ENCODE measurements at places on chromosomes 11 and 22. TPM values are rescaled to one million over a fixed set of nuclear protein-coding genes. Genes with fewer than 3 reads are reported as not detected.

CASP5 gene
- 5.8 TPM for total RNA-seq

AMOTL1 gene
- 57.2 TPM for total RNA-seq

SNX32 gene
- total RNA-seq = 0.47 TPM

IL17REL gene
- total RNA-seq = 0.09 TPM

KRTAP5-10 gene
- total RNA-seq = not detected

GTSE1 gene
- 1.4 TPM for total RNA-seq

NPTXR gene
- total RNA-seq = 5.1 TPM

BBOX1 gene
- 0.38 TPM for total RNA-seq

OR52E5 gene
- total RNA-seq = not detected

LRRC55 gene
- total RNA-seq = 0.12 TPM

PATE4 gene
- total RNA-seq = not detected

GRCh38 chr22:44494497-44494896, 3.5 kb downstream of the RTL6 start:
- DNase-seq = no peak
- no peaks in the 10 kb centered on the region for H3K36me3 ChIP-seq
- no peaks in the 10 kb centered on the region for H3K27me3 ChIP-seq
- H3K4me1 ChIP-seq = peaks cover 7% of the 10 kb centered on the region
- H3K27ac ChIP-seq = no peak overlapping the region

DNA sequence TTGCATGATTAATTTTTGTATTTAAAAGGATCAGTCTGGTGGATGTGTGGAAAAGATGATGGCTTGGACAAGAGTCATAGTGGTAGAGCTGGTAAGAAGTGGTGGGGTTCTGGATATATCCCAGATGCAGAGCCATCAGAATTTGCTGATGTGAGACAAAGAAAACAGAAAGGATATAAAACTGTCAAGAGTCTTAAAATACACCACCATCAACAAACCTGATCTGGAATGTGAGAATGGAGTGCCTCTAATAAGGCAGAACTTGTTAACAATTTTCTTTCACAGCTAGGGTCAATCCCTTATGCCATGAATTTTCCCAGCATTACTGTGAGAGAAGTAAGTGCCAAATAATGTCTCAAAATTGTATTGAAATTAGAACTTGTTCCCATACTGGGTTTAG, 215.4 kb downstream of the METTL15 start:
- no peak for DNase-seq
- H3K4me3 ChIP-seq = no peak overlapping the region

DNA sequence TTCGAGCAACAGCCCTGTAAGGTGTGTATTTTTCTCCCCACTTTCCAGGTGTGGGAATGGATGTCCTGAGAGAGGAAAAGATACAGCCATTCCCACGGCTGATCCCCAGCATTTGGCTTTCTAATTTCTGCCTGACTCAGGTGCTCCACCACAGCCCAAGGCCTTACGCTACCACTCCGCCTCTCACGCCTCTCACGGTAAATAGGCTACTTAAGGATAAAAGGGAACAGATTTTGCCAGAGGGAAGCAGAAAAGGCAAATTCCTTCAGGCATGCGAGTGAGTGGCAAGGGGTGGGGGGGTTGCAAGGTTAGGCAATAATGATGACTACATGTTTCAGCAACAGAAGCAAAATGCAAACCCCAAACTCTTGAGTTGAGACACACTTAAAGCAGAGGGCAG, 9.2 kb downstream of the PVALB start:
- no peaks in the 10 kb centered on the region for H3K36me3 ChIP-seq
- DNase-seq = no peak
- H3K27ac ChIP-seq = no peak overlapping the region
- no peaks in the 10 kb centered on the region for H3K4me1 ChIP-seq

DNA sequence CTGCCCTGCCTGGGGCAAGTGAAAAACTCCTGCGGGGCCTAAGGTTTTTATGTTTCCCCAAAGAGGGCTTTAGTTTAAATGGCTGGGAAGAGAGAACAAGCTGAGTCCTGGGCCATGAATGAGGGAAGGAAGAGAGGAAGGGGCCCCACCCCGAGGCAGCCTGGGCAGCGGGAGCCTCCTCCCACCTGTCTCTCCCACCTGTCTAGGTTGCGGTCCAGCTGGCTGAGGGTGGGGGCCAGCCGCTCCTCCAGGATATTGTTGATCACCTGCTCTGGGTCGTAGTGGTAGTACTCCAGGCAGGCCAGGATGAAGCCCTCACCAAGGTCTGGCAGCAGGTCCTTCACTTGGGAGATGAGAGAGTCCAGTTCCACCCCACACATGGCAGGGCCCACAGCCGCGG, 34.6 kb downstream of the UQCR10 start:
- H3K4me1 ChIP-seq = peaks cover 49% of the 10 kb centered on the region
- no peaks in the 10 kb centered on the region for H3K27me3 ChIP-seq
- no peak overlapping the region for H3K4me3 ChIP-seq

- H3K4me3 ChIP-seq = no peak overlapping the region
- peak overlapping the region; percentile 31 for H3K27ac ChIP-seq
- H3K27me3 ChIP-seq = no peaks in the 10 kb centered on the region
- no peak for DNase-seq
- H3K36me3 ChIP-seq = no peaks in the 10 kb centered on the region
- peaks cover 4% of the 10 kb centered on the region for H3K4me1 ChIP-seq
These were observed 18.2 kb upstream of the TUB start for GRCh38 chr11:8062781-8063257.

DNA sequence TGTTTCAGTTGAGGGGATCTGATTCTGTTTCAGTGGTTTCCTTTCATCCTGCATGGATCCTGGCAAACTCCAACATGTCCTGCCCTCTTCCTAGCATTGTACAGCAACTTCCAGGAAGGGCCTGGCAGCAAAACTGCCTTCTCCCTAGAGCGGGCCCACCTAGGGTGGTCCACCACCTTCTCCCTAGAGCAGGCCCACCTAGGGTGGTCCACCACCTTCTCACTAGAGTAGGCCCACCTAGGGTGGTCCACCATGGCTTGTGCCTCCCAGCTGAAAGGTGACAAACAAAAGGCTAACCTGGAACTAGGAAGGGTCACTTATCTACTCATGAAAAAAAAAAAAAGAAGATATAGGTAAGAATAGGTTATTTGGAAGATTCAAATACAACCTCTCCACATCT, 92.2 kb downstream of the NTM start:
- peaks cover 24% of the 10 kb centered on the region for H3K27me3 ChIP-seq
- DNase-seq = no peak
- no peak overlapping the region for H3K4me3 ChIP-seq
- no peaks in the 10 kb centered on the region for H3K36me3 ChIP-seq
- H3K4me1 ChIP-seq = no peaks in the 10 kb centered on the region

DNA sequence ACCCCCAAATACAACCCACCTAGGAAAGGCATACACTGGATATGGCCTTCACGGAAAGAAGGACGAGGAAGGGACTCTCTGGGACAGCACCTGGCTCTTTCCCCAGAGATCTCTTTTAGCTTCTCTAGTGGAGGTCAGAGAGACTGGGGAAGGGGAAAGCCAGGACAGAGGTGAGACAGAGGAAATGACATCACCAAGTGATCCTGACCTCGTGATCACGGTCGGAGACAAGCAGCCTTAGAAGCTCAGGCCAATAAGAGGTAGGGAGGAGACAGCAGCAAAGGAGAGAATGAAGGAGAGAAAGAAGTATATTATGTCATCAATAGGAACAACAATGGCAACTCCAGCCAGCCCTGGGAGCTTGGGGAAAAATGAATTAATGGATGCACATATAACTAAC, 15.4 kb upstream of the TMPRSS13 start:
- H3K4me1 ChIP-seq = peaks cover 23% of the 10 kb centered on the region
- DNase-seq = no peak
- no peaks in the 10 kb centered on the region for H3K36me3 ChIP-seq
- H3K4me3 ChIP-seq = no peak overlapping the region
- H3K27ac ChIP-seq = no peak overlapping the region

DNA sequence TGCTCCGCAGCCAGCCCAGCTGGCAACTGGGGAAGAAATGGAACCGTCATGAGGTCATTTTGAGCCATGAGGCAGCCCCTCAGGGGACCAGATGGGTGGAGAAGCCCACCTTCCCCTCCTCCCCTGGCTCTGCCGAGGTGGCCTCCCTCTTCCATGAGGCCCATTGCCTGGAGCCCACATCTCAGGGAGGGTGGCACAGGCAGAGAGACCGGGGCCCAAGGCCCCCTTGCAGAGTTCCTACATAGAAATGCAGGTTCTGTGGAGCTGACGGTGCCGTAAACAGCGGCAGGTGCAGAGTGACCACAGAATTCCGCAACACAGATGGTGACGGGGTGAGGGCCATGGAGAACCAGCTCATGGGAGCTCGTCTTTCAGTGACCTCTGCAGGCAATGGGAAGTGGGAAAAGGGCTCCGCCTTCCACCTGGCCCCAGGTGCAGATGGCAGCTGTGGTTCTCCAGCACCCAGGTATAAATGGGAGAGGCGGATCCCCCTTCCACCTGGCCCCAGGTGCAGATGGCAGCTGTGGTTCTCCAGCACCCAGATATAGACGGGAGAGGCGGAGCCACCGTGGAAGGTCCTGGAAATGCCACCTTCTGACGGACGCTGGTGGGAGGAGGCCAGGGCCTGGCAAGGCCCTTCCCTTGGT, 765.4 kb downstream of the BRD1 start:
- peaks cover 35% of the 10 kb centered on the region for H3K27me3 ChIP-seq
- H3K4me1 ChIP-seq = no peaks in the 10 kb centered on the region
- DNase-seq = no peak
- H3K4me3 ChIP-seq = no peak overlapping the region

GRCh38 chr11:62905296-62905695, 15.9 kb downstream of the CHRM1 start:
- H3K27ac ChIP-seq = peak overlapping the region; percentile 25
- DNase-seq = no peak
- peaks cover 50% of the 10 kb centered on the region for H3K4me1 ChIP-seq
- no peaks in the 10 kb centered on the region for H3K27me3 ChIP-seq
- H3K4me3 ChIP-seq = no peak overlapping the region

GRCh38 chr11:110428956-110429730, 605 bp upstream of the FDX1 start:
- DNase-seq = no peak
- peak overlapping the region; percentile 85 for H3K4me3 ChIP-seq
- H3K27ac ChIP-seq = peak overlapping the region; percentile 92
- H3K27me3 ChIP-seq = no peaks in the 10 kb centered on the region
- no peaks in the 10 kb centered on the region for H3K36me3 ChIP-seq

DNA sequence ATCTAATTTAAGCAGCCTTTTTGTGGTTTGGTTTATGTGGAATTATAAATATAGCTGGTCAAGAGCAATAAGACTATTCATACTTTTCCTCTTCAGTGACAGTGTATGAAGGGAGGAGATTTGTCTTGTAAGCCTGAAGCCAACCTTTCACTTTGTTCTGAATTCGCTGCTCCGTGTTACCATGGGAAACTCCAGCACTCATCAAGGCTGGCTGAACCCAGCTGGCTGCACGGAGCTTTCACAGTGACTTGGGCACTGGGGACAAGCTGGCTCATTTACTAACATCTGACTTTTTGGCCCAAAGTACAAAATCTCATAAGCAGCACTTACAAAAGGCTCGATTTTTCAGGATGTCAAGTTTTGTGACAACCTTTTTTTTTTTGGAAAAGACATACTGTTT, 120.4 kb upstream of the GRIA4 start:
- no peaks in the 10 kb centered on the region for H3K4me1 ChIP-seq
- H3K27ac ChIP-seq = no peak overlapping the region
- DNase-seq = no peak
- no peaks in the 10 kb centered on the region for H3K27me3 ChIP-seq
- H3K4me3 ChIP-seq = no peak overlapping the region

GRCh38 chr22:36544107-36544620, 15.2 kb upstream of the EIF3D start:
- DNase-seq = no peak
- no peak overlapping the region for H3K27ac ChIP-seq
- H3K4me3 ChIP-seq = no peak overlapping the region
- H3K27me3 ChIP-seq = no peaks in the 10 kb centered on the region

GRCh38 chr11:129249351-129249750, 57.2 kb upstream of the ARHGAP32 start:
- H3K27ac ChIP-seq = no peak overlapping the region
- H3K36me3 ChIP-seq = no peaks in the 10 kb centered on the region
- no peaks in the 10 kb centered on the region for H3K4me1 ChIP-seq
- no peak overlapping the region for H3K4me3 ChIP-seq
- no peaks in the 10 kb centered on the region for H3K27me3 ChIP-seq
- DNase-seq = no peak

GRCh38 chr11:3202305-3202704, 16.3 kb downstream of the MRGPRG start:
- H3K4me3 ChIP-seq = no peak overlapping the region
- no peak overlapping the region for H3K27ac ChIP-seq
- peaks cover 10% of the 10 kb centered on the region for H3K4me1 ChIP-seq
- DNase-seq = no peak

GRCh38 chr11:117187428-117187798, 8.9 kb downstream of the SIDT2 start:
- no peaks in the 10 kb centered on the region for H3K27me3 ChIP-seq
- no peak for DNase-seq

- no peak overlapping the region for H3K4me3 ChIP-seq
- H3K27me3 ChIP-seq = peaks cover under 1% of the 10 kb centered on the region
- no peak overlapping the region for H3K27ac ChIP-seq
- DNase-seq = no peak
- H3K36me3 ChIP-seq = no peaks in the 10 kb centered on the region
- no peaks in the 10 kb centered on the region for H3K4me1 ChIP-seq
These were observed 16.3 kb downstream of the IL2RB start for GRCh38 chr22:37133304-37134018.

DNA sequence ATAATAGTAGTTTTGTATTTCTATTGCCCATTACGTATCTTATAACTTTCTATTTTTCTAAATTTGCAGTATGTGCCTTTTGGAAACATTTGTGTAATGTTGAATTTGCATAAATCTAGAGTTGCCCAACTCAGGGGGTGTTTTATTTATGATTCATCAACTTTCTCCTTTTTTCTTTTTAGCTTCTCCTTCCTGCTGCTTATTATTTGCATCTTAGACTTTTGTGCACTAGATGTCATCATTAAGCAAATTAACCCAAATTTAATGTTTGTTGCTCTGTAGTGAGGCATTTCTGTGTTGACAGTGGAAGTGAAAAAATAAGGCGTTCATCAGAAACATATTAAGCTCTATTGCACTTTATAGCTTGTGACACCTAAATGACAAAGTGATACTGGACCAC, 56.2 kb upstream of the ZBED5 start:
- no peaks in the 10 kb centered on the region for H3K4me1 ChIP-seq
- no peaks in the 10 kb centered on the region for H3K27me3 ChIP-seq
- no peak overlapping the region for H3K4me3 ChIP-seq
- no peak overlapping the region for H3K27ac ChIP-seq
